ENCODE measurements at places on chromosomes 6 and 20.
A peak's percentile ranks its signal among the peaks of the same experiment; 100 is the strongest.

DNA sequence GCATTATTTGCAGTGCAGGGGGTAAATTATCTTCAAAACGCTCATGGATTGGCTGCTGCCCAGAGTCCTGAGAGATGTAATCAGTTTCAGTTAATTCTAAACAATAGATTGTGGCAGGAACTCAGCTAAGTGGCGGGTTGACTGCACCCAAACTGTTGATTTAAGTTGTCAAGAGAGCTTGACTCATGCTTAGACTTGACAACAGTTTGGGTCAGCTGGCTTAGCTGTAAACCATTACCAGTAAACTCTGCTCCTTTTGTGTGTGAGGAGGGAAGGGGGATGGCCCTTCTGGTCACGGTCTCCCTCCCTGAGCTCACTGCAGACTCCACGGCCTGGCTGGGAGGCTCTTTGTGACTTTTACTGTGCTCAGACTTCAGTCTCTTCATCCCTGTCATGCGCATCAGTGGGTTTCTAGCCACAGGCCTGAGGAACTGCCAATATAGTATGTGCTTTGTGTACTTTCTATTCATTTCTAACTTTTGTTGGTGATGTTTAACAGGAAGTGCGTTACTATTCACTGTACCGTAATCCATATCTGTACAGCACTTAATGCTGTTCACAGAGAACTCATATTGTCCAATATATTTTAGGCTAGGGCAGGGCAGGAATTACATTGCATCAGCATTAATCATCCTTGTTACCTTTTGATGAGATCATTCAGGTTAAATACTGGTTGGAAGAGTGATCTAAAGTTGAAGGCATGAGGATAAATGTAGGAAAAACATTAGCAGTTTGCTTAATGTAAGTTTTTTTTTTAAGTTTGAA lies 488.3 kb downstream of the CDKAL1 start:
- DNase-seq = no peak

- DNase-seq = no peak
These were observed 40.2 kb upstream of the CRISP1 start for GRCh38 chr6:49906526-49906925.

DNA sequence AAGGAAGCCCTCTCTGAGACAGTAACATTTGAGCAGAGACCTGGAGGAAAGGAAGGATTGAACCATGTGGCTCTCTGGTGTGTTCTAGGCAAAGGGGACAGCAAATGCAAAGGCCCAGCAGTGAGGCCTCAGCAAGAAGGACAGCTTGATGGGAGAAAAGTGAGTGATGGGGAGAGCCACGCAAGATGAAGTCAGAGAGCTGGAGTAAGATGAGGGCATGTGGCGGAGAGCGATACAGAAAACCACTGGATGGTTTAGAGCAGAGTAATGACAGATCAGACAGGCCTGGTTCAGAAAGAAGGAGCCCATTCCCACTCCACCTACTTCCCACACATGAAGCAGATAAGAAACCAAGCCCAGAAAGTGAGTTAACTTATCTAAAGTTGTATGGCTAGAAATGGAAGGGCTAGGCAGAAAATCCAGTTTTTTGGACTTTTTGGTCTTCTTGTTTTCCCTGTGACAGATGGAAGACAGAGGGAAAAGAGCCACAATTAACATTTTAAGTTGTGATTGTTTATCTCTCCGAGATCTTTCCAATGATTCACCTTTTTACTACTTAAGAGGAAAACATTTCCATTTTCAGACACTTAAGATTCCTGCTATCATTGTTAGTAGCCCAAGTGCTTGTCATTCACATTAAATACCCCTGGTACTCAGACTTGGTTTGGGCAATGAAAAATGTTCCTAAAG lies 723 bp upstream of the SNPH start:
- DNase-seq = no peak

- no peak for DNase-seq
These were observed 509.7 kb upstream of the MARCKS start for GRCh38 chr6:113347436-113347835.

DNA sequence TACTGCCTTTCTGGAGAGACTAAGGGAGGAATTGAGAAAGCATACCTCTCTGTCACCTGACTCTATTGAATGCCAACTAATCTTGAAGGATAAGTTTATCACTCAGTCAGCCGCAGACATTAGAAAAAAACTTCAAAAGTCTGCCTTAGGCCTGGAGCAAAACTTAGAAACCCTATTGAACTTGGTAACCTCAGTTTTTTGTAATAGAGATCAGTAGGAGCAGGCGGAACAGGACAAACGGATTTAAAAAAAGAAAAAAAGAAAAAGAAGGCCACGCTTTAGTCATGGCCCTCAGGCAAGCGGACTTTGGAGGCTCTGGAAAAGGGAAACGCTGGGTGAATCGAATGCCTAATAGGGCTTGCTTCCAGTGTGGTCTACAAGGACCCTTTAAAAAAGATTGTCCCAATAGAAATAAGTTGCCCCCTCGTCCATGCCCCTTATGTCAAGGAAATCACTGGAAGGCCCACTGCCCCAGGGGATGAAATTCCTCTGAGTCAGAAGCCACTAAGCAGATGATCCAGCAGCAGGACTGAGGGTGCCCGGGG lies 43.1 kb upstream of the RNF182 start:
- no peak for DNase-seq

- no peak for DNase-seq
These were observed 81.9 kb downstream of the LRFN2 start for GRCh38 chr6:40505191-40505810.

GRCh38 chr6:50907565-50907964 lies 88.9 kb downstream of the TFAP2B start:
- no peak for DNase-seq

DNA sequence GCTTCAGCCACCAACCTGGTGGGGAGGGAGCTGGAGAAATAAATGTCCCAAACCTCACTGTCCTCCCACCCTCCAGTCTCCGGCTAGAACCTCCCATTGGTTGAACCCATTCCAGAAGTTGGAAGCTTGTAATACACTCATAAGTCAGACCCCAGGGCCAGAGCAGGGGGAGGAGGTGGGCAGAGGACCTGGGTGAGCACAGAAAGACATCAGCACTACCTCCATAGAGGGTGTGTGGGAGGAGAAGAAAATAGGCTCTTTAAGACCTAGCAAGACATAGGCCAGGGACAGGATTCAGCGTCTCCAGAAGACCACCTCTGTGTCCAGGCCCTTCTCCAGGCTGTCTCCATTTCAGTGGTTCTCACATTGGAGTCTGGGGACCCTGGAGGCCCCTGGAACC lies 73.3 kb upstream of the TOP1 start:
- no peak for DNase-seq

GRCh38 chr20:46065006-46065405 lies 24.8 kb downstream of the NCOA5 start:
- no peak for DNase-seq

DNA sequence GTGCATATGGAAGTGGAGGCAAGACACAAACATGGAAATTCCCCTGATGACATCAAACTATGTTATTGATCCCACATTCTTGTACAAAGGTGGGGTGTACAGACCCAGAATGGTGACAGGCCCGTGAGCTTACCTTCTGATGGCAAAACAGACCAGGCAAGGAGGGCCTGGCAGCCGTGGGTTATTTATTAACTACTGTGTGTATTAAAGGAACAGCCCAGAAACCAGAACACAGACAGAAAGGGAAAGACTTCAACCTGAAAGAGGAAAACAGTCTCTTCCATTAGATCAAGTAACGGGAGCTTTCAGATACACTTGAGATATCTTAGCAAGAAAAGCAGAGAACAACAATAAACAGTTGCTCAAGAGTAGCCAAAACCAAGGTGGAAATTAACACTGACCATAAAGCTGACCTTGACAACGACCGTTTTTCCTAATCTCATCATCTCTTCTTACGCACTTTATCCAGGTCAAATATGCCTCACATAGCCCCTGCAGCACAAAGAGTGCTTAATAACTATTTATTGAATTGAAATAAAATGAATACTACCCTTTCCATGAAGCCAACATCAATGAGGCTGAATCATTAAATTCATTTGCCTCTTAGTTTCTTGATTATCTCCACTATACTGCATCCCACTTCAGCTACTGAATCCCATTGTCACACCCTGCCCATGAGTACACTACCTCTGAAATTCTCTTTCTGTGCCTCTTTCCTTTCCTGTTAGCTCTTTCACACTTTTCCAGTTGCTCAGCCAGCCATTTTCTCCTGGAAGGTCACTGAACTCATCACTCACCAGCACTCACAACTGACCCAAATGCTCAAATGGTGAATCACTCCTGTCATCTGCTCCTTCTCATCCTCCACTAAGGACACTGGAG lies 67.4 kb downstream of the MOXD1 start:
- no peak for DNase-seq

DNA sequence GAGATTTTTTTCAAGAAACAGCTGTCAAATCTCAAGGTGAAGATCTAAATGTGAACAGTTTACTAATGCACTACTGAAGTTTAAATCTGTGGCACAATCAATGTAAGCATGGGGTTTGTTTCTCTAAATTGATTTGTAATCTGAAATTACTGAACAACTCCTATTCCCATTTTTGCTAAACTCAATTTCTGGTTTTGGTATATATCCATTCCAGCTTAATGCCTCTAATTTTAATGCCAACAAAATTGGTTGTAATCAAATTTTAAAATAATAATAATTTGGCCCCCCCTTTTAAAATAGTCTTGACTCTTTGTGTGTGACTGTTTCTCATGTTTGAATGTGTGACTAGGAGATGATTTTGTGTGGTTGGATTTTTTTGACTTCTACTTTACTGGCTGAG lies 4.0 kb downstream of the PNRC1 start:
- no peak for DNase-seq

GRCh38 chr20:34493646-34494045 lies 22.6 kb upstream of the DYNLRB1 start:
- no peak for DNase-seq

- no peak for DNase-seq
These were observed 109.0 kb upstream of the SUPT3H start for GRCh38 chr6:45486736-45487135.

- DNase-seq = no peak
These were observed 149.7 kb downstream of the KIF16B start for GRCh38 chr20:16423311-16424212.

DNA sequence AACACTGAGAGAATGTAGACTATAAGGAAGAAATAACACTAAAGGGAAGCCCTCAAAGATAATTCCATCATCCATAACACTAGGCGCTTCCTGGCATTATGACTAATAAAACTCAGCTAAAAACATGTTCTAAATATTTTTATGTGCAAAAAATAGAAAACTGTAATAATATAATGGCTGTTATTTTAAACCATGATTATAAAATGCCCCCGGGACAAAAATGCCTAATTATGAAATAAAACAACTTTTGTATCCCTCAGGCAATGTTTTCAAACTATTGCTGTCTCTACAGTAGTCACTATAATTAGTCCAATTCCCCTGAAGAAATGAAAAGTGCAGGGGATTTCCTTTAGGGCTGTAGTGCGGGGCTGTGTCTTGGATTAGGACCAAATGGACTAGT lies 242.4 kb downstream of the RNF144B start:
- DNase-seq = no peak

- DNase-seq = no peak
These were observed 103.6 kb upstream of the NXT1 start for GRCh38 chr20:23246717-23247664.

DNA sequence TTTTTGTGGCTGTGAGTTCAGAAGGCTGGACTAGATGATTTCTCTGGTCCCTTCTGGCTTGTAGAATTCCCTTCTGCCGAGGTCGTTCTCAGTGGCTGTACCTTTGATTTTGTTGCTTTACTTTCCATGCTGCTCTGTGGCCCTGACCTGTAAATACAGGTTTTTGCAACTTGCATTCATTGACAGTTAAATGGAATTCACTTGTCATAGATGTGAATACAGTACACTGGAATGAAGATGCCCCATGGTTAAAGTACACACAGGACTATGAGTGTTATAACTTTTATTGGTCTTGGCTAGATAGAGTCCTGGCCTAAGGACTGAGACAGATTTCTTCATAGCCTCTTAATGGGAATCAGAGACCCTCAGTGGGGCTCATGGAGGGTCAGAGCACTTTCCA lies 12.9 kb upstream of the EFCAB8 start:
- DNase-seq = no peak

GRCh38 chr20:33450867-33451266 lies 7.3 kb upstream of the SNTA1 start:
- DNase-seq = no peak

DNA sequence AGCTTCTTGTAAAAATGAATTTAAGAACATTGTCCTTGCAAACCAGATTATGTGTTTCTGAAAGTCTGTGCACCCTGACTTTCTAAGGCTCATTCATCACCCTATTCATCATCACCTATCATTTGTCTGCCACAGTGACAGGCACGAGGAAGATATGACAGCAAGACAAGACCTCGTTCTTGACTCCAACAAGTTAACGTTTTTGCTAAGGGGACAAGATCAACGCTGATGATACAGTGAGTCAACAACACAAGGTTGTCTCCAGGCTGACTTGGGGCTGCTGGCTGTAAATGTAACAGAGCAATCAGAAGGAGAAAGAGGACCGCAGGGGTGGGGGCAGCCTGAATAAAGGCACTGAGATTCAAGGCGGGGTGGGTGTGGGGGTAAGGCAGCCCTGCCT lies 94.2 kb downstream of the FOXC1 start:
- no peak for DNase-seq

DNA sequence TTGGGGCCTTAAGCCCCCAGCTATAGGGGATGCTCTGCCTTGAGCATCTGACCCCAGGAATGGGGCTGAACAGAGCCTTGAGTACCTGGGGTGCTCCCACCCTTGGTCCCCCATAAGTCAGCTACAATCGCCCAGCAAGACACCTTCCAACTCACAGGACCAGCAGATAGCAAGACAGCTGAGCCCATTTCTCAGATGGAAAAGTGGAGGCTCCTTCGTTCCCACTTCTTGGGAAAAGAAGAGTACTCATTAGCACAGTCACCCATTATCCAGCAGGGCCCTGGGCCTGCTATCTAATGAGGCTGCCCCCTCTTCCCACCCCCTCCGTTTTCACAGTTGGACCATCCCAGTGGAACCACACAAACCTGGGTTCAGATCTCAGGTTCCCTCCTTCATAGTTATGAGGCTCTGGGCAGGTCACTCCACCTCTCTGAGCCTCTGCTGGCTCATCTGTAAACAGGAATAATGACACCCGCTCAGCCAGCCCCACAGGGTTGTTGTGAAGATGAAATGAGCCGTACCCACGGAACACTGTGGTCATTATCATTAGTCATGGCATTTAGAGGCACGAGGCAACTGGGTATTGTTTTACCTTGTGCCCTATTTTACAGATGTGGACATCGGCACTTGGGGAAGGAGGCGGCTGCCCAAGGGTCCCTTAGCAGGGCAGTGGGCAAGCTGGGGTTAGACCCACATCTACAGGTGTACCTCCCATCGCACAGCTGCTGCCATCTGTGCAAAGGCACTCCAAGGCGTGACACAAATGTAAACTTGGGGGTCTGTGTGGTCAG lies 4.5 kb downstream of the LPIN3 start:
- no peak for DNase-seq

GRCh38 chr20:50112512-50113419 lies at the start of gene UBE2V1:
TSS of gene UBE2V1 (minus strand) at chr20:50113150. CDS start at chr20:50113128, 22 bp downstream.
- DNase-seq = peak; percentile 86

- no peak for DNase-seq
These were observed 36.3 kb downstream of the CD164 start for GRCh38 chr6:109345986-109346385.

- no peak for DNase-seq
These were observed 2177.4 kb upstream of the DEFB115 start for GRCh38 chr20:29079769-29080690.
